Stimulated activated CD8-positive, alpha-beta memory T cell treated with anti-CD3 and anti-CD28 coated beads, Interleukin-4, amount 100 ng/mL, for 24 hours (primary cell): ENCODE measurements at places on chromosomes 16 and 17.

- DNase-seq: no peak
Measured at GRCh38 chr17:7026471-7027115, 3.7 kb downstream of the BCL6B start.

DNA sequence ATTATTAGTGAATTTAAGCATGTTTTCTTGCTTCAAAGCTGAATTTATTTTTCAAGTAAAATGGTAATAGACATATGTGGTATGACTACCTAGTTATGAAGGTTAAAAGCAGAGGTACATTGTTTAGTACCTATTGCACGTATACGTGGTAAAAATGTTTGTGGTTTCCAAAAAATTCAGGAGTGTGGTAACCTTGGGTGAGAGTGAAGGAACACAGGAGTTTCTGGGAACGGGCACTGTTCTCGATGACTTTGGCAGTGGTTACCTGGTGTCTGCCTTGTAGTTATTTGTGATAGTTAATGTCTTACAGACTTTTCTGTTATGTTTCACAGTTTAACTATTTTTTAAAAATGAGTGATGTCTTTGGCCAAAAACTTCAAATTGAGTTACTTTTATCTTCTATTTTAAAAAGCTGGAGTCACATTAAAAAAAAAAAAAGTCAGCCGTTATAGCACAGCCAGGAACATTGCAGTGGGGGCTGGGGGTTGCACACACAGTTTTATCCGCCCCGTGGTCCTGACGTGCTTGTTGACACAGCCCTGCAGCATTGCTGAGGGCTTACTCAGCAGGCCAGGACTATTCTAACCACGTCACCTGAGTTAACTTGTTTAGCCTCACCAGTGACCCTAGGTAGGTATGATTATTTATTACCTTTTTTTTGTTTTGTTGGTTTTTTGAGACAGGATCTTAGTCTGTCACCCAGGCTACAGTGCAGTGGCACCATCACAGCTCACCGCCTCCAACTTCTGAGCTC, 10.9 kb downstream of the JPT2 start:
- DNase-seq: no peak

GRCh38 chr17:60525328-60525684, 736 bp downstream of the APPBP2 start:
- no peak for DNase-seq

- DNase-seq: no peak
Measured at GRCh38 chr16:84550096-84550495, 45.6 kb upstream of the MEAK7 start.

- no peak for DNase-seq
Measured at GRCh38 chr17:63356337-63356757, 89.8 kb downstream of the CYB561 start.

GRCh38 chr17:82551779-82552457, 32.4 kb downstream of the FOXK2 start:
- DNase-seq: peak; percentile 51

DNA sequence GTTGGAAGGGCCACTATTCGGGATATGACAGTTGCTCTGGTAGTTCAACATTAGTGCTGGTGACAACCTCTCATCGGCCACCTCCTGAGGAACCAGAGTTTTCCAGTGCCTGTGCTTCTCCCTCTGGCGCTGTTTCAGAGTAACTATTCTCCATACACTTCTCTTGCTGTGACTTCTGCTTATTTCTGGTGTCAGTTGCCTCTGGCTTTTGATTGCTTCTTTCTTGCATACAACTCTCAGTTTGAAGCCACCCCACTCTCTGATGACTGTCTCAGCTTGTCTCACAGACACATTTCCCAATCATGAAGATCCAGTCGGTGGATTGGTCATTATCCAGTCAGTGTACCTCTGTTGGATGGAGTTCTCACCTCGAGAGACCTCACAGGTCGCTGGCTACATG, 3.4 kb upstream of the TM4SF5 start:
- no peak for DNase-seq

DNA sequence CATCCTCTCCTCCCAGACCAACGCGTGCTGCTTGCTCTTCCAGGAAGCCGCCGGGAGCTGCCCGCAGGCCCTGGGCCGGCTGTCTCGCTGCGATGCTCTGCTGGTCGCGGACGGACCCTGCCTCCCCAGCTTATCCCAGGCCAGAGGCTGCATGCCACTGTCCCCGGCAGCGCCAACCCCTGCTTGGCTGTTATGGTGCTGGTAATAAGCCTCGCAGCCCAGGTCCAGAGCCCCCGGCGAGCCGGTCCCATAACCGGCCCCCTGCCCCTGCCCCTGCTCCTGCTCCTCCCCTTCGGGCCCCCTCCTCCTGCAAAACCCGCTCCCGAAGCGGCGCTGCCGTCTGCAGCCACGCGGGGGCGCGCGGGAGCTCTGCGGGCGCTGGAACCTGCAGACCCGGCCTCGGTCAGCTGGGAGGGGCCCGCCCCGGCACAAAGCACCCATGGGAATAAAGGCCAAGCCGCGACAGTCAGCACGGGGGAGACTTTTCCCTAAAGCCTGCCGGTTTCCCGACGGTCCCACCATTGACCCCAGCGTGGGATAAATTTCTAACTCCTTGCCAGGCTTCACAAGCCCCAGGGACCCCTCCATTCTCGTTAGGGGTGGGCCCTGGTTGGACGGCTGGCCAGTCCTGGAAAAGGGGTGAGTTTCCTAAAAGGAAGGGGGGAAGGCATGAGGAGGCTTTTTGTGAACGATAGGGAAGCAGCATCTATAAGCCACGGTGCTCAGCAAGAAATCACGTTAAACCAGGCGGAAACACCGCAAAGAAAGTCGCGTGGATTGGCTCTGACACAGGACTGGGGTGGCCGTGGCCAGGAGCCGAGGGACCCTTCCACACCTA, 11.2 kb downstream of the ENPP7 start:
- DNase-seq: peak; percentile 54

- DNase-seq: no peak
Measured at GRCh38 chr17:60110586-60110985, 31.9 kb upstream of the HEATR6 start.

DNA sequence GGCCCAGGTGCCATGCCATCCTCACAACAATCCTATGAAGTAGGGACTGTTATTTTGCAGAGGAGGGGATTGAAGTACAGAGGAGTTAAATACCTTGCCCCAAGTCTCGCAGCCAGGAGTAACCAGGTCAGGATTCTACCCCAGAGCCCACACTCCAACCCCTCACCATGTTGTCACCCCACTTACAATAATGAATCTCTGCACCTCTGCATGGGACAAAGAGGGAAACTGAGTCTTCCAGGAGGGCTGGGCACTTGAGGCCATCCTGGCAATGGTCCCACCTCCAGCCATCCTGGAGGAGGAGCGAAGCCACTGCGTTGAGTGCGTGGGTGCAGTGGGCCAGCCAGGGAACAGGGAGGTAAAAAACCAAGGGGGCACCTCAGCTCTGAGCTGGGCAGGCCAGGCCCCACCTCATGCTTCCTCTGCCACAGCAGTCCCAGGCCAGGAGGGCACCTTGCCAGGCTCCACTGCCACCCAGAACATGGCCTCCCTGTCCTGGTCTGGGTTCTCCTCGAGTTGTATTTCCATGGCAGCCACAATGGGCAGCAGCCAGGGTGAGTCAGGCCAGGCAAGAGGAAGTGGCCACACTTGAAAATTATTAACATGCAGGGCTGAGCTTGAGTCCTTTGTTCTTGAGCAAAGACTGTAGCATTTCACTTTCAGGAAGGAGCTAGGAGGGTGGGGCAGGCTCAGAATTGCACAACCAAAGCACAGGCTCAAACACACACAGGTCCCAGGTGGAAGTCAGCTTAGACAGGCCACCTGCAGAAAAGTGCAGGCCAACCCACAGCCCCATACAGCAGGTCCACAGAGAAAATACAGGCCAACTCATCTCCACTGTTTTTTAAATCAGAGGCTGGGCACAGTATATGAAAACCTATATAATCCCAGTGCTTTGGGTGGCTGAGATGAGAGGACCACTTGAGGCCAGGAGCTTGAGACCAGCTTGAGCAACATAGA, 52.1 kb downstream of the CUEDC1 start:
- no peak for DNase-seq

DNA sequence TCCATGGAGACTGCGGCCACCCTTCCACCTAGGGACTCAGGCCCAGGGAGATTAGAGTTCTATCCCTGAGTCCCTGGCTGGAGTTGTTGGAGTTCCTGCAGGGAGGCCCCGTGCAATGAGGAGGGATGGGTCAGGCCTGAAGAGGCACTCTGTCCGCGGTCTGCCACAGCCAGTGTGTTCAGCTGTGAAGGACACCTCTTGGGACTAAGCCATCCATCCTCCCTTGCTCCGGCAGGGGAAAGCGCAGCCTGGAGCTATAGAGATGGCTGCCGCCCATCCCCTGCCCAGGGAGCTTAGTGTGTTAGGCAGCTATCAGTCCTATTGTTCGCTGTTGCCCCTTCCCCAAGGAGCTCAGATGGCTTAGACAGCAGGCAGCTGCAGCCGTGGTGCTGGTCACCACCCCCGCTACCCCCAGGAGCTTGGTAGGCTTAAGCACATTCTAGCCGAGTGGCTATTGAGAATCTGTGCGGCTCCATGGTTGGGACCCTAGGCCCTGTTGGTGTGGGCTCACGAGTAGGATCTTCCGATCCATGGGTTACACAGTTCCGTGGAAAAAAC, 141.3 kb downstream of the CYB561 start:
- DNase-seq: no peak

DNA sequence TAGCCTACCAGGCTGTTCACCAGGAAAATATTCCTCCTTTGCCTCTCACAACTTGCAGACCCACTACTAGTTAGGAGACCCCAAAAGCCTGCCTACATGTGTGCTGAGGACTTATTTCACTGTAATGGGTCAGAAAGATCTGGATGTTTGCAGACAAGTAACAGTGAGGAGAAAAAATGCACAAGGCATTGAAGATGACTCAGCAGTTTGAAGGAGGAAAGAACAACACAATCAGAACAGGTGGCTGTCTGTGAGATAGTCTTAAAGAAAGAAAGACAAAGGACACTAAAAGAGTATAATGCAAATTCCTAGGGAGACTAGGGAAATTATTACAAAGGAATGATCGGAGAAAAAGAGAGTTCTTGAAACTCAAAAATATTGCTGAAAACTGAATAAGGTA, 69.0 kb downstream of the ANKFN1 start:
- no peak for DNase-seq

- DNase-seq: no peak
Measured at GRCh38 chr16:57637020-57637419, 8.6 kb downstream of the ADGRG1 start.

- DNase-seq: no peak
Measured at GRCh38 chr17:56451629-56452028, 141.9 kb upstream of the NOG start.

DNA sequence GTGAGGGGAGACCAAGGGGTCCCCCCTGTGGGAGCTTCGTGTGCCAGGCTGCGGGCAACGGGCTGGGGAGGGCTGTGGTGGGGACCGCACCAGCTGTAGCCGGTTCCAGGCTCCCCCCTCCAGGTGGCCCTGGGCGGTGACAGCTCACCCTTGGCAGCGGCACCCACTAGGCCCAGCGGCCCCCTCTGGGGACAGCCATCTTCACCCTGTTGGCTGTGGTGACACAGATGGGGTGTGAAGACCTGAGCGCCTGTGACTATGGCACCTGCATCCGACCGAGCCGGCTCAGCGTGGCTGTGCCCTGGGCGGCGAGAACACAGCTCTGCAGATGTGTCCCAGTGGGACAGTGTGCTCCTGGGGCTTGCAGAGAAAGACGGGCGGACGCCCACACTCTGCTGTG, 1.1 kb upstream of the C1QTNF8 start:
- DNase-seq: no peak

- DNase-seq: no peak
Measured at GRCh38 chr16:84082835-84083569, 33.7 kb downstream of the MBTPS1 start.

- DNase-seq: no peak
Measured at GRCh38 chr16:35748621-35749252, 2289.3 kb downstream of the TP53TG3F start.

DNA sequence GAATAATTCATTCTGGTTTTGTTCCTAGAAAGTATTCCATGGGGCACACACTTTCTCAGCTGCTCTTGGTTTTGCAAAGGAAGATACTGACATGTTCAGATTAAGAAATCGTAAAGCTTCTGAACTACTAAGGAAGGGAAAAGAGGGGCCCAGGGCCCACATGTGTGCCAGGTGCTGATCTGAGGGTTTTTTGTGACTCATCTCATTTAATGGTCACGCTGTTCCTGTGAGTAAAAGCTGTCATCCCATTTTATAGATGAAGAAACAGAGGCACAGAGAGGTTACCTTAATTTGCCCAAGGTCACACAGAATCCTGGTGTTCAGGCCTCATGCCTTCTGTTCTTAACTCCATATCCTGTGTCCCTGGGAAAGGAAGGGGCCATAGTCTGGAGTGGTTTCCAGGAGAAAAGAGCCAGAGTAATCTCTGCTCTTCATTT, 113.2 kb downstream of the MSI2 start:
- DNase-seq: no peak

GRCh38 chr17:48484850-48485249, 46.0 kb downstream of the HOXB1 start:
- DNase-seq: no peak

- DNase-seq: no peak
Measured at GRCh38 chr17:60401819-60402218, 9.9 kb upstream of the USP32 start.

DNA sequence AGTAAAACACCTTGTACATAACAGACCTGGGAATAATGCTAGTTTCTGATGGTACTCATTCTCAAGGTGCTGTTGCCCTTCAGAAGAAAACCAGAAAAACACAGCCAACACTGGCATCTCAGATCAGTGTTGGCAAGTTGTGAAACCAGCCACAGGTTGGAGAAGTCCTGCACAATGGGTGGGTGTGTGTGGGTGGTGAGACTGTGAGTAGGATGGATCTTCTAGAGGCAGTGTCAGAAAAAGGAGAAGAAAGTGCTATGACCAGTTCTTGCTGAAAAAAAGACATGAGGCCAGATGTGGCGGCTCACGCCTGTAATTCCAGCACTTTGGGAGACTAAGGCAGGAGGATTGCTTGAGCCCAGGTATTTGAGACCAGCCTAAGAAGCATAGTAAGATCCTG, 35.2 kb upstream of the SMIM36 start:
- no peak for DNase-seq

DNA sequence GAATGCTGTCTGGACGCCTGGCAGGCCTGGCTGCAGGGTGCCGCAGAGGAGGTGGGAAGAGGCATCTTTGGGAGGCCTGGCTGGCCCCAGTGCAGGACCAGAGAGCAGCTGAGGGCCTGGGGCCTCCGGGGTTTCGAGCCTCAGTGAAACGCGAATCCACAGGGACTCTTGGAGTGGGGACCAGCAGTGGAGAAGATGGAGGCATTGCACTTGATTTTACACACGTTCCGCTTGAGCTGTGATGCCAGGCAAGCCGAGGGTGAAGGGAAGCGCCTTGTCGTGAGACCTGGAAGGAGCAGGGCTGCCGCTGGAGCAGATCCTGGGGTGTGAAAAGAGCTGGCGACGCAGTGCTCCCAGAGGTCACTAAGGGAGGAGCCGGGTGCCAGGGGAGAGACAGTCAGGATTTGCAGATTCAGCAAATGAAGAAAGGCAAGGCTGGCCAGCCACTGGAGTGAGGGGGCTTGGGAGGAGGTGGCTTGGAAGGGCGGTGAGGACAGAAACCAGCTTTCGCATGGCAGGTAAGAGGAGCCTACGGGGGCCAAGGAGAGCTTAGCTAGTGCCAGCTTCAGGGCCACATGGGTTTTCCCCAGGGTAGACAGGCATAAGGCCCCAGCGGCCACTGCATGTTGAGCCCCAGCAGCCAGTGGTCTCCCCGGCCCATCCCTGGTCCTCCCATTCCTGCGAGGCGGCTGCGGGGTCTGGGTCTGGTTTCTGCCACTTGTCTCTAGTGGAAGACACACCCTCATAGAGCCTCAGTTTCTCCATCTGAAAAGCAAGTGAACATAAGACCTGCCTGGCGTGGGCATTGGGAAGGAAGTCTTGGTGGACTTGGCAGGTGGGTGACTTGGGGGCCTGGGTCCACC, 175.2 kb upstream of the CHMP6 start:
- no peak for DNase-seq
